ENCODE measurements at places on chromosomes 6 and 20.
A peak's percentile ranks its signal among the peaks of the same experiment; 100 is the strongest.

DNA sequence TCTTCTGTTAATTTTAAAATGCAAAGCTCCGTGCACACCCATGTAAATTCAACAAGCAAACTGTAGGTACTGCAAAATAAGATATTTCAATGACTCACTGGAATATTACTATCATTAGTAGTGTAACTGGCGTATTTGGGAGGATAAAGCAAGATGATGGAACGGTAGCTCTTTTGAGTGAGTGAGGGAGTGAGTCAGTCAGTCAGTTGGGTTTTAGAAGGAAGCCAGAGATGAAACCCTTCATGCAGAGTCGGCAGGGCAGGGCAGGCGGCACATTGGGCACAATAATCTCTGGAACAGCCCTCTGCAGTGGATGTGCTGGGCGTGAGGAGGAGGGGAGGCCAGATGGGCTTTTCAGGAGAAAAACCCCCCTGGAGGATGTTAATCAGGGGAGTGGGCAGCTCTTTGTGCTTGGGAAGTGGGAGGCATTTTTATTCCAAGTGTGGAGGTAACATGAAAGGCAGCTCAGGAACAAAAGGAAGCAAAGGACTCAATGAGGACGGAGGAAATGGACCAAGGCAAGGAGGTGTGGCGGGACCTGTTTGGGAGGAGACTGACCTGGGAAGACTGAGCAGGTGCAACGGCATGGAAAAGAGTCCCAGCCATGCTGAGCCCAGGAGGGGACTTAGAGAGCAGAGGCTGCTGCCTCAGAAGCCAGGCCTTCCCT, 171.2 kb downstream of the ZDHHC14 start:
- DNase-seq: no peak

- no peak for DNase-seq
Observed at GRCh38 chr6:11424395-11425034, 113.0 kb upstream of the TMEM170B start.

DNA sequence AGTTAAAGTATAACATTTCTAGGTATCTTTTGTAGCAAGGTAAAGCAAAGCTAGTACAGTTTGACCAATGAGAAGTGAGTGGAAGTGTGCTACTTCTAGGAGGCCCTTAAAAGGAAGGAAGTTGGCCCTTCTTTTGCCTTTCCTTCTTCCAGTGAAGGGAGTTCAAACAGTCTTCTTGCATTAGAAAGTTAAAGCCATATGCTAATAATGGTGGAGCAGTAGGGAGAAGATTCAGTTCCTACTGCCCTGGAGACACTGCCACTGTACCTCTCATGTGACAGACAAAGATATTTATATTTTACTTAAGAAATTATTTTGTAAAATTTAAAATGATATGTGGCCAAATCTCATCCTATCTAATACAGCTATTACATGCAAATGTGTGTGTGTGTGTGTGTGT, 26.0 kb upstream of the RCAN2 start:
- no peak for DNase-seq

DNA sequence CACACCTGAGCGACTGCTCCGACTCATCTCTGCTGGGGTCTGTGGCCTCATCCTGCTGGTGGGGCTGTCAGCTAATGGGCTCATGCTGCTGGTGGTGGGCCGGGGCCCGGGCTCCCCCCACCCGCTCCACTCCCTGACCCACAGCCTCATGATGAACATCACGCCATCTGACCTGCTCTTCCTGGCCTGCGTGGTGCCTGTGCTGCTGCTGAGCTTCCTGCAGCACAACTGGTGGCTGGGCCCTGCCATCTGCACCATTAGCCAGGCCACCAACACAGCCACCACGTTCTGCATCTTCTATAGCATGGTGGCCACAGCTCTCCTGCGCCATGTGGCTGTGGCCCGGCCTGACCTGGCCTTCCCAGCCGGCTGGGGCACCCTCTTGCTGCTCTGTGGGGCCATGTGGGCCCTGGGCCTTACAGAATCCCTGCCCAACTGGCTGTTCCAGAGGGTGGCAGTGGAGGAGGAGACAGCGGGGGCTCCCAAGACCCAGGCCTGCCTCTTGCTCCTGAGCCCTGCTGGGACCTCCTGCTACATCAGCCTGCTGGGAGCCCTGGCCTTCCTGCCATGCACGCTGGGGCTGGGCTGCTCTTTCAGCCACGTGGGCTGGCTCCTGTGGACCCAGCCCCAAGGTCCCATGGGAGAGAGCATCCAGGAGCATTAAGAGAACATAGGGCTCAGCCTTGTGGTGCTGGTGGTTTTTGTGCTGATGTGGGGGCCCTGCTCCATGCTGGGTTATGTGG, 39.6 kb downstream of the RAB44 start:
- DNase-seq: no peak

DNA sequence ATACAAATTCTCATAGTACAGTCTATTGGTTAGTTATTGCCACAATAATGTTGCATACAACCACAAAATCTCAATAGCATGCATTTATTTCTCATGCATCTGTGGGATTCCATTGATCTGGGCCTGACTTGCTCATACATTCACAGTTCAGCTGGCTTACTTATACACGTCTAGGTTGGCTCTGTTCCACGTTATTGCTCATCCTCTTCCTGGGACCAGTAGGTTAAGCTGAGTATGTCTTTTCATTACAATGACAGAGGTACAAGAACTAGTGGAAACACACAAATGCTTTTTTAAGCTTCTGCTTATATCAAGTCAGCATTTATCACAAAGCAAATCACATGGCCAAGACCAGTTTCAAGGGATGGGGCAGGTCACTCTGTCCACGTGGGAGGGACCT, 485.3 kb upstream of the BTBD3 start:
- no peak for DNase-seq

GRCh38 chr6:138246650-138247440, 28.6 kb upstream of the PBOV1 start:
- no peak for DNase-seq

DNA sequence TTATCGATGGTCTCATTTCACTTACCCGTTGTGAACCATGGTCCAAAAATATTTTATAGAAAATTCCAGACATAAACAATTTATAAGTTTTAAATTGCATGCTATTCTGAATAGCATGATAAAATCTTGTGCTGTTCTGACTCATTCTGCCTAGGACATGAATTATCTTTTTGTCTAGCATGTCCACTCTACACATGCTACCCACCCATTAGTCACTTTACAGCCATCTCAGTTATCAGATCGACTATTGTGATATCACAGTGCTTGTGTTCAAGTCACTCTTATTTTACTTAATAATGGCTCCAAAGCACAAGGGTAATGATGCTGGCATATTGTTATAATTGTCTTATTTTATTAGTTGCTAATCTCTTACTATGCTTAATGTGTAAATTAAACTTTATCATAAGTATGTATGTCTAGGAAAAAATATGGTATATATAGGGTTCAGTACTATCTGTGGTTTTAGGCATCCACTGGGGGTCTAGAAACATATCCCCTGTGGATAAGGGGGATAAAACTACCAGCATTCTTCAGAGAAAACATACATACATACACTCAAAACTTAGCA, 252.0 kb upstream of the HTR1E start:
- DNase-seq: no peak

- peak; percentile 19 for DNase-seq
Observed at GRCh38 chr6:155510879-155511278, 55.2 kb upstream of the NOX3 start.

DNA sequence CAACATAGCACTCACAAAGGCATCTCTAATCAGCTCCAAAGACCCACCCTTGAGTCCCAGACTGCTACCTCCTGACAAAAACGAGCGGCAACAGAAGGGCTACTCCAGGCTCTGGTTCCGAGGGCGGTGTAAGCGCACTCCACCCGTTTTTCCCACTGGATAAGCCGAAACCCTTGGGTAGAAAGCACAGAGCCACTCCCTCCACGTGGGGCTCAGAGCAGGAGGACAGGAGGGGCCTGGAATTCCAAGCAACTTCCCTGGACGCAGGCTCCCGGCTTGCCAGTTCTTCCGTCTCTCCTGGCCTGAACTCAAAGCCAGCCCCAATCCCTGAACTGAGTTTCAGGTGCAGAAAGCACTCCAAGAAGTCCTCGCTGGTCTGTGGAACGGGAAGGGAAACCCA, 7.4 kb downstream of the GMEB2 start:
- no peak for DNase-seq

- no peak for DNase-seq
Observed at GRCh38 chr6:2175825-2176224, 69.6 kb downstream of the GMDS start.

DNA sequence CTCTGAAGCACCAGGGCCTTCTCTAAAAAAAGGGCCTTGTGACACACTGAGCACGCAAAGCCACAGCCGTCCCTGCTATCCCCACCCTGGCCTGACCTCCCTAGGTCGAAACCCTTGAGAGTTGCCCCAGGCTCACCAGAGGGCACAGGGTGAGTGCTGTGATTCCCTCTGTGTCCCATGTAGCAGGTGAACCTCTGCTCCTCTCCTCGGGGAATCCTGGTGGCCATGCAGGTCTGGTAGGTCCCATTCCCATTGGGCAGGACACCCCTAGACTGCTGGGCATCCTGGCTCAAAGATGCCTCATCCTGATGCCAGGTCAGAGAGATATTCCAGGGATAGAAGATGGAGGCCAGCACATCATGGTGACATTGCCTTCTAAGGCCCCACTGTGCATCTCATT, 20.9 kb downstream of the HLA-F start:
- no peak for DNase-seq

DNA sequence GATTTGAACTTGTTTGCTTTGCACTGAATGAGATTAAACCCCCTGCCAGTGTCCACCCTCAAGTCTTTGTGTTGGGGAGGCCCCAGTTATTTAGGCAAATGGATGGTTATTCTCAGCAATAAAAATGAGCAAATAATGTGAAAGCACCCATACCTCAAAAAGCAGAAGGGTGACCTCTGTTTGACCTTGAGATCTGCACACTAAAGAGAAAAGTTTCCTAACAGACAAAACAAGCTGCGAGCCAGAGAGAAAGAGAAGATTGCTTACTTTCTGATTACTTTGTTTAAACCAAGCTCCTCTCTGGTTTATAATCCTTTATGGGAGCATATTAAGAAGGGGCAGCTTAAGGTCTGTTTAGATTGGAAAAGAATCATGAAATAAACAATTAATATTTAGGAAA, 30.4 kb upstream of the TRERF1 start:
- no peak for DNase-seq

- DNase-seq: no peak
Observed at GRCh38 chr6:88342336-88342735, 176.2 kb upstream of the CNR1 start.

DNA sequence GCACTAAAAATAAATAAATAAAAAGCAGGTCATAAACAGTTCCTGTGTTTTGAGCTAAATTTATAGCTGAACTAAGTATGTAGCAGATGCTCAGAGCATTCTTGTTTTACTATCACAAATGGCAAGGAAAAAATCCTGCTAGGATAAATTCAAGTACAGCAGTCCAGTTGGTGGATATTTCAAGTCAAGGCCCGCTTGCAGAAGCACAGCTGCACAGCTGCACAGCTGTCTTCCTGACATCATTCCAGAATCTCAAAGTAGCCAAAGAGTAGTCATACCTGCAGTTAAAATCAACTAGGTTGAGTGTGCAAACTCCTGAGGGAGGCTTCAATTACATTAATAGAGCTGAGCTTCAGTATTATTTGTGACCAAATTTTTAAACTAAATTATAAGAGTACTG, 297.7 kb upstream of the MANEA start:
- no peak for DNase-seq

GRCh38 chr20:57330998-57331397, 1.4 kb downstream of the SPO11 start:
- no peak for DNase-seq

DNA sequence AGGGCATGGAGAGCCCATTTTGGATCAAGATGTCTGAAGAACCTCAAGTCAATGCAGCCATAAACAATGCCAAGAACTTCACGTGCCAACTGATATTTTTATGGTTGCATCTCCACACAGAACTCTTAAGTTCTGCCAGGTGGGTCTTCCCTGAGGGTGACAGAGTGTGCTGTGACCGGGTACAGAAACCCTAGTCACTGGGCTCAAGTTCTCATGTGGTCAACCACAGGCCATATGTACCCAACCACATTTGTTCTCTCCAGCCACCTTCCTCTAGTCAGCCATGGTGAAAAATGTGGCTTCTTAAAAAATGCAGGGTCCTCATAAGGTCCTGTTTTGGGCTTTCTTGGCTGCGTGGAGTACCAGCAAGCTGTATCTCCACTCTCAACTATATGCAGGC, 48.9 kb downstream of the CLIC5 start:
- DNase-seq: no peak

DNA sequence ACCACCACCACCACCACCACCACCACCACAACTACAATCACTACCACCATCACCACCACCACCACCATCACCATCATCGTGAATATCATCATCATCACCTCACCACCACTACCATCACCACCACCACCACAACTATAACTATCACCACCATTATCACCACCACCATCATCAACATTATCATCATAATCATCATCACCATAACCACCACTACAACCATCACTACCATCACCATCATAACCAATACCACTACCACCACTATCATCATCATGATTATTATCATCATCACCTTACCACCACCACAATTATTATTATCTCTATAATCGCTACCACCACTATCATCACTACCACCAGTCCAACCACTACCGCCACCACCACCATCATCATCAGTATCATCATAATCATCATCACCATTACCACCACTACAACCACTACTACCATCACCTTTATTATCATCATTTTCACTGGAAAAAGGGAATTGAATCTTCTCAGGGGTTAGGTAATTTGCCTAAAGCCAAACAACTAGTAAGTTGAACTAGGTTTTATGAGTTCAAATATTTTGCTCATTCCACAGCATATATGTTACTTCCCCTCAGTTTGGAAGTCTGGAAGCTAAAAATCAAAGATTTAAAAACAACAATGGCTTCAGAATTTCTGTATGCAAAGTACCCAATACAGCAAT, 8.3 kb downstream of the RIPOR2 start:
- no peak for DNase-seq

- DNase-seq: no peak
Observed at GRCh38 chr6:30543821-30544220, 12.5 kb downstream of the GNL1 start.

DNA sequence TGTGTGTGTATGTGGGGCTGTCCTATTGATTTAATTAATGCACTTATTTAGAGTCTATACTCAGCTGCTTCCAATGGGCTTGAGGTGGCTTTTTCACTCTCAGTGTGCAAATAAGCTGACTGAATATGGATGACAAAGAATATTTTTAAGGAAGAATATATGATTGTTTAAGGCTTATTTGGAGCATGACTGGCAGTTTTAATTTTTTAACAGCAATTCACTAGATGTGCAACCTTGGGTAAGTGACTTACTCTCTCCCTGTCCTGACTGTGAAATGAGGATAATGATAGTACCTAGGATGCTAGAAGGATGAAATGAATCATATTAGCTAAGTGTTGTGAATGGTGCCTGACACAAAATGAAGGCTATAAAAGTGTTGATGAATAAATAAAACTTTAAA, 67.9 kb downstream of the CLIC5 start:
- DNase-seq: no peak

- DNase-seq: no peak
Observed at GRCh38 chr6:26092443-26092842, 5.2 kb downstream of the HFE start.

- no peak for DNase-seq
Observed at GRCh38 chr6:29899281-29899680, 43.1 kb upstream of the HLA-A start.

- DNase-seq: no peak
Observed at GRCh38 chr6:34566830-34567546, 10.9 kb upstream of the SPDEF start.

Measured in GM06990 (cell line).